ENCODE measurements at places on chromosomes 5 and 9. TPM values are rescaled to one million over a fixed set of nuclear protein-coding genes. Genes with fewer than 3 reads are reported as not detected.
A peak's percentile ranks its signal among the peaks of the same experiment; 100 is the strongest.

GRCh38 chr5:100313657-100314056 lies 221.5 kb upstream of the FAM174A start:
- no peak for DNase-seq
- H3K4me3 ChIP-seq = no peak overlapping the region
- H3K27me3 ChIP-seq = no peaks in the 10 kb centered on the region
- H3K36me3 ChIP-seq = no peaks in the 10 kb centered on the region
- no peaks in the 10 kb centered on the region for H3K4me1 ChIP-seq
- no peak overlapping the region for H3K27ac ChIP-seq

- H3K4me1 ChIP-seq = no peaks in the 10 kb centered on the region
- H3K27me3 ChIP-seq = no peaks in the 10 kb centered on the region
- H3K27ac ChIP-seq = no peak overlapping the region
- H3K4me3 ChIP-seq = no peak overlapping the region
- H3K36me3 ChIP-seq = no peaks in the 10 kb centered on the region
Measured at GRCh38 chr5:5104550-5104949, 35.6 kb upstream of the ADAMTS16 start.

GRCh38 chr9:33885948-33886347 lies 69.0 kb downstream of the UBE2R2 start:
- DNase-seq = no peak
- no peak overlapping the region for H3K4me3 ChIP-seq
- peaks cover 4% of the 10 kb centered on the region for H3K36me3 ChIP-seq
- H3K27me3 ChIP-seq = no peaks in the 10 kb centered on the region

- H3K4me1 ChIP-seq = no peaks in the 10 kb centered on the region
- no peaks in the 10 kb centered on the region for H3K36me3 ChIP-seq
- DNase-seq = no peak
- H3K4me3 ChIP-seq = no peak overlapping the region
Measured at GRCh38 chr9:76803083-76803482, 38.8 kb downstream of the PCA3 start.

- H3K4me1 ChIP-seq = peaks cover 18% of the 10 kb centered on the region
- no peaks in the 10 kb centered on the region for H3K36me3 ChIP-seq
- H3K27ac ChIP-seq = no peak overlapping the region
- DNase-seq = no peak
- H3K4me3 ChIP-seq = no peak overlapping the region
Measured at GRCh38 chr5:135493406-135494180, 41.4 kb upstream of the TIFAB start.

DNA sequence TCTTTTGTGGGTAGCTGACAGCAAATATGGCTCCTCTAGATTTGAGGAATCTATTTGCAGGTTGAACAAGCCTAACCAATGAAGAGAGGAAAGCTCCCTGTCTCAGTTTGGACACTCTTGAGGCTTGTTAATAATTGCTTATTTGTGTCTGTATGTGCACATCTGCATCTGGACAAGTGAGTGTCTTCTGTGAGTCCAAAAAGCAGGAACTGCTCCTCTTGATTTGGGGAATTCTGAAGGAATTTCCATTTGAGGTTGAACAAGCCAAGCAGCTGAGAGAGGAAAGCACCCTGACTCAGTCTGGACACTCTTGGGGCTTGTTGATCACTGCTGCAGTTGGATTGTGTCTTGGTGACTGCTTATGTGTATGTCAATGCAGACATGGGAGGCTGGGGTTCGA lies 211.6 kb downstream of the DTWD2 start:
- no peaks in the 10 kb centered on the region for H3K36me3 ChIP-seq
- peaks cover 6% of the 10 kb centered on the region for H3K27me3 ChIP-seq
- no peak for DNase-seq

DNA sequence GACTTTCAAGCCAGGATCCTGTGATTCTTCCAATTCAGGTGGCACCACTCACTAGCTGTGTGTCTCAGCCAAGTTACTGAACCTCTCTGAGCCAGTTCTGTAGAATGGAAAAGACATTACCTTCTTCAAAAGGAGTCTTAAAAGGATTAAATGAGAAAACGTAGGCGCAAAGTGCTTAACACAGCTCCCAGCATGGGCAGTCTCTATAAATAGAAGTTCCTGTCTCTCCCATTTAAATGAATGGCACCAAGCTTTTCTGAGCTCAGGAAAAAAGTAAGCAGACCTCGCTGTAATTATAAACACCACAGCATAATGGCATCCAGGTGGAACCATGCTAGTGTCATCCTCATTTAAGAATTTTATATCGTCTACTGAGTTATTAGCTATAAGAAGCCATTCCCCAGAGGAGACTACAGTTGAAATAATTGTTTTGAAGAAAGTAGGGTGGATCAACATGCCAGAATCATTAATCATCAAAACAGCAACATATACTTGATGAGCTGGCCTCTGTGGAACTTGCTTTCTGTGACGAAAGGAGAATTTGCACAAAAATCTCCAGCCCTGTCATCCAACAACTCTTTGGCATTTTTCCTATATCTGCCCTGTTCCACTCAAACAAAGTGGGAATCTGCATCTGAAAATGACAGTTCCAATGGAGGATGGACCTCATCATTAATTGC lies 188.9 kb downstream of the SPOCK1 start:
- peaks cover 7% of the 10 kb centered on the region for H3K27me3 ChIP-seq
- no peak for DNase-seq
- no peak overlapping the region for H3K4me3 ChIP-seq
- no peaks in the 10 kb centered on the region for H3K4me1 ChIP-seq
- H3K36me3 ChIP-seq = no peaks in the 10 kb centered on the region
- no peak overlapping the region for H3K27ac ChIP-seq

- H3K36me3 ChIP-seq = no peaks in the 10 kb centered on the region
- no peak overlapping the region for H3K27ac ChIP-seq
- no peak for DNase-seq
- H3K4me3 ChIP-seq = no peak overlapping the region
Measured at GRCh38 chr5:124744170-124744971, 2.1 kb downstream of the ZNF608 start.

DNA sequence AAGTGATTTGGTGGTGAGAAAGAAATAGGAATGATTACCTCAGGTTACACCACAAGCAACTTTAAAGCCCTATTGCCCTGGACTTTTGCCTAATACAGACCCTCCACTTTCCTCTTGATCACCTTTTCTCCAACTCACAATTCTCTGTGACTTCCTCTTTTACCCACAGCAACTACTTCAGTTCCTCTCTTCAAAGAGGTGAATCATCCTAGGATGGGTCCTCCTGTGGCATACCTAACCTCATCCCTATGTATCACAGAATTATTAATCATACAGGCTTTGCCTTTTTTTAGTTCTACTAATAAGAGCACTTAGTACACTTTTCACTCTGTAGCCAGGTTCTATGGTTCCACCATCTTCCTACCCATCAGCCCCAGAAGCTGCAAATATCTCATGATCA lies 19.6 kb upstream of the INSL6 start:
- H3K36me3 ChIP-seq = no peaks in the 10 kb centered on the region
- H3K27ac ChIP-seq = no peak overlapping the region
- H3K27me3 ChIP-seq = no peaks in the 10 kb centered on the region
- H3K4me1 ChIP-seq = no peaks in the 10 kb centered on the region
- no peak overlapping the region for H3K4me3 ChIP-seq

DNA sequence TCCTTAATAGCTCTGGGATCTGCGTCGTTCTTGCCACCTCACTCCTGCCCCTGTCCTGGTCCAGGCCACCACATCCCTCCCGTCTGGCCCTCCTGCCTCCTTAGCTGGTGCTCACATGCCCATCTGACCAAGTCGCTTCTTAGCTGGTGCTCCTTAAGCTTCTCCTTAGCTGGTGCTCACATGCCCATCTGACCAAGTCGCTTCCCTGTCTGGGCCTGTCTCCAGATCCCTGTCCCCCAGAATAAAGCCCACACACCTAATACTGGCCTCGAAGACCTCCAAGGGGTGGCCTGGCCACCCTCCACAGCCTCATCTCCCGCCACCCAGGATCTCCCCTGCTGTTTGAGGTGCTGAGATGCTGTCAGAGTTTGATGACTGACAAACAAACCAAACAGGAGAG lies 31.4 kb upstream of the TTLL11 start:
- H3K4me3 ChIP-seq = no peak overlapping the region
- H3K27me3 ChIP-seq = peaks cover 35% of the 10 kb centered on the region
- no peak for DNase-seq
- no peaks in the 10 kb centered on the region for H3K36me3 ChIP-seq
- H3K4me1 ChIP-seq = peaks cover 11% of the 10 kb centered on the region
- H3K27ac ChIP-seq = no peak overlapping the region

- peaks cover 11% of the 10 kb centered on the region for H3K27me3 ChIP-seq
- no peak overlapping the region for H3K4me3 ChIP-seq
- H3K4me1 ChIP-seq = no peaks in the 10 kb centered on the region
- no peaks in the 10 kb centered on the region for H3K36me3 ChIP-seq
- DNase-seq = no peak
Measured at GRCh38 chr9:71490810-71491209, 277.5 kb downstream of the CEMIP2 start.

- no peak overlapping the region for H3K4me3 ChIP-seq
- DNase-seq = peak; percentile 14
- peaks cover 29% of the 10 kb centered on the region for H3K4me1 ChIP-seq
- no peak overlapping the region for H3K27ac ChIP-seq
- H3K27me3 ChIP-seq = peaks cover 45% of the 10 kb centered on the region
Measured at GRCh38 chr9:880725-881124, 39.2 kb downstream of the DMRT1 start.

GRCh38 chr5:76145945-76146344 lies 62.8 kb downstream of the SV2C start:
- no peak overlapping the region for H3K27ac ChIP-seq
- DNase-seq = peak; percentile 9
- no peaks in the 10 kb centered on the region for H3K36me3 ChIP-seq

- H3K4me1 ChIP-seq = peaks cover 15% of the 10 kb centered on the region
- H3K27ac ChIP-seq = no peak overlapping the region
- no peak overlapping the region for H3K4me3 ChIP-seq
- no peak for DNase-seq
- no peaks in the 10 kb centered on the region for H3K27me3 ChIP-seq
Measured at GRCh38 chr9:99002706-99003105, 59.0 kb downstream of the COL15A1 start.

GRCh38 chr5:151078490-151079262 lies 2.2 kb downstream of the TNIP1 start:
- H3K36me3 ChIP-seq = peaks cover 54% of the 10 kb centered on the region
- peak overlapping the region; percentile 89 for H3K27ac ChIP-seq
- DNase-seq = peak; percentile 84
- H3K4me1 ChIP-seq = peaks cover 80% of the 10 kb centered on the region
- no peaks in the 10 kb centered on the region for H3K27me3 ChIP-seq

DNA sequence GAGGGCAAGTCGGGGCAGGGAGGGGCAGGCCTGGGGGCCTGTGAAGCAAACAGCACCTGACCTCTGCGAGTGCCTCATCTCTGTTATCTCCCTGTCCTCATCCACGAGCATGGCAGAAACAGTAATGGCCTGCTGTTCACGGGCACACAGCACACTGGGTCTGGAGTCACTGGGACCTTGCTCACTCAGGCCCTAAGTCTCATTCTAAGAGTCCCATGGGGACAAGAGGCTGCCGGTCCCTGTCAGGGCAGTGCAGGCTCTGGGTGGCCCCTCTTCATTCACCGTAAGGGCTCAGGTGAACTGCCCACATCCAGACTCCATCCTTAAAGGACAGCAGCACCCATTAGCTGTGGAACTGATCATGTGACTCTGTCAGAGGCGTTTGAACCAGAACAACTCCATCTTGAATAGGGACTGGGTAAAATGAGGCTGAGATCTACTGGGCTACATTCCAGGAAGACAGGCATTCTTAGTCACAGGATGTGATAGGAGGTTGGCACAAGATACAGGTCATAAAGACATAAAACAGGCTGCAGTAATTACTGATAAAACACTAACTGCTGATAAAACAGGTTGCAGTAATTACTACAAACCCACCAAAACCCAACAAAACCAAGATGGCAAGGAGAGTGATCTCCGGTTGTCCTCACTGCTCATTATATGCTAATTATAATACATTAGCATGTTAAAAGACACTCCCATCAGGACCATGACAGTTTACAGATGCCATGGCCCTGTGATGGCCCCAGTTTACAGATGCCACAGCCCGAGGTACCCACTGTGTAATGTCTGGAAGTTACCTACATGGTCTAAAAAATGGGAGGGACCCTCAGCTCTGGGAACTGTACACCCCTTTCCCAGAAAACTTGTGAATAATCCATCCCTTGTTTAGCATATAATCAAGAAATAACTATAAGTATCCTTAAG lies 28.7 kb downstream of the BICD2 start:
- no peaks in the 10 kb centered on the region for H3K36me3 ChIP-seq
- no peak for DNase-seq
- H3K27me3 ChIP-seq = no peaks in the 10 kb centered on the region
- H3K4me3 ChIP-seq = no peak overlapping the region
- peaks cover 54% of the 10 kb centered on the region for H3K4me1 ChIP-seq

DNA sequence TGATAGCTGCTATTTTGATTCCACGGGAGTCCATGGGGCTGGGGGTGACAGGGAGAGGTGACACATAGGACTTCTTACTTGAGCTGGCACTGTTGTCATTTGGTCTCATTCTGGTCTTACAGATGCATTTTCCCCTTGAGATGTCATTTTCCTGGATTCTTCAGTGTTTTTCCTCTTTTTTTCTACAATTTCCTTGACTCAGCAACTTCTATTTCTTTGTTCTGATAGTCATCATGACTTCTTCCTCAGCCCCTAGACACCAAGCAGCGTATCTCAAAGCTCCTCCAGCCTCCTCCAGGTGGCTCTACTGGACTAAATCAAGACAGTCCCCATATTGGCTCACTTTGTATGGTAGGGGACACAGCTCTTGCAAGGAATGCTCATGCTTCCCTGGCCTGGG lies 16.5 kb downstream of the LVRN start:
- H3K4me3 ChIP-seq = no peak overlapping the region
- no peak overlapping the region for H3K27ac ChIP-seq
- no peak for DNase-seq
- H3K27me3 ChIP-seq = peaks cover 26% of the 10 kb centered on the region
- no peaks in the 10 kb centered on the region for H3K4me1 ChIP-seq

DNA sequence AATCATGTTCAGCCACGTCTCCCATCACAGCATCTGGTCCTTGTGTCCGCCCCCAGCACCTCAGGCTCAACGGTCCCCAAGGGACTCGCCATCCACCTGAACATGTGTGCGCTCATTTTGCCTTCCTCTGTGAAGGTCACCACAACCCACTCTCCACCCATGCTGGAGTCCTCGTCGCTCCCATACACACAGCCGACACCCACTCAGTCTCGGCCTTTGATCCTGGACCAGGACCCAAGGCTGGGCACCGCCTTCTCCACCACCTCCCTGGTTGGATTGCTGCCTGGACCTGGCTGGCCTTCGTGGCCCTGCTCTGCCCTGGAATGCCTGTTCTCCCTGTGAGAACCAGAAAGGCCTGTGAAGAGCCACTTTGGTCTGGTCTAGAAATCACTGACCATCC lies 60.3 kb downstream of the UBE2QL1 start:
- no peak overlapping the region for H3K27ac ChIP-seq
- H3K27me3 ChIP-seq = peaks cover 15% of the 10 kb centered on the region
- no peaks in the 10 kb centered on the region for H3K36me3 ChIP-seq

Gene BHMT
- not detected for total RNA-seq

Gene IL13
- total RNA-seq = 8.0 TPM

Gene GLRX
- total RNA-seq = 19.1 TPM

Gene IFT74
- 10.0 TPM for total RNA-seq

Gene TMEM8B
- 9.1 TPM for total RNA-seq

Gene TERT
- 2.5 TPM for total RNA-seq

Gene RNF145
- total RNA-seq = 116 TPM

Gene CDHR2
- total RNA-seq = 0.81 TPM

Gene NPR3
- 0.25 TPM for total RNA-seq

Gene SMIM33
- total RNA-seq = 0.35 TPM

Gene PLPP7
- total RNA-seq = 0.31 TPM

Gene DDX4
- total RNA-seq = 1.0 TPM

Gene CYSRT1
- 1.0 TPM for total RNA-seq

Gene SNCAIP
- not detected for total RNA-seq

Gene STPG3
- total RNA-seq = not detected

Gene NEURL1B
- 0.29 TPM for total RNA-seq

Gene DTWD2
- 3.2 TPM for total RNA-seq

Gene IFNA13
- not detected for total RNA-seq

Gene BTF3
- 1,053 TPM for total RNA-seq

Gene PCDHGA7
- not detected for total RNA-seq

Gene PRELID2
- 2.3 TPM for total RNA-seq

Gene ANGPTL2
- not detected for total RNA-seq

Gene REEP5
- total RNA-seq = 63.8 TPM

Gene ACTBL2
- not detected for total RNA-seq
